ENCODE measurements at places on chromosomes 3 and 15.

- DNase-seq = no peak
These were observed 27.0 kb downstream of the SLC41A3 start for GRCh38 chr3:126056681-126057500.

DNA sequence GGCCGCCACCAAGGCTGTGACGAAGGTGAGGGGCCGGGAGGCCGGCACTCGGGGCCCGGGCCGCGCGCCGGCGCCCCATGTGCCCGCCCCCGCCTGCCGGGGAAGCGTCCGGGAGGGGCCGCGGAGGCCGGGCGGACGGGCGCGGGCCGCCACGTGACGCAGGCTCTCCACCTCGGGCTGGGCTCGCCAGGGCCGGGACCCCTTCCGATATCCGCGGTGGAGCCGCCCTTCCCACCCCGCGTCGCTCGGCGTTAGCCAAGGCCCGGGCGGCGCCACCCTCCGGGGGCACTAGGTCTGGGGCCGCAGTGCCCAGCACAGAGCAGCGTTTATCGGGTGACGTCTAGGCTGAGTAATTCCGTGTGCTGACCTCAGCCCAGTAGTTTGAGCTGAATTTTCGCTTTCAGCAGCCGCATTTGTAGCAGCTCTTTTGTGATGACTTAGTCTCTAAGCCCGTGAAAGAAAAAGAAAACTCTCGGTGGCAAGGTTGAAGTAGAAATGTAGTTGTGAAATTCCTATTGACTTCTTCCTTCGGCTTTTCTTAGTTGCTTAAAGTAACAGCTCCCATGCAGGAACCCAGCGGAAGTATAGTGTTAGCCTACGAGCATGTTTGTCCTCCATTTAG is 885 bp downstream of the CDV3 start:
- peak; percentile 50 for DNase-seq

DNA sequence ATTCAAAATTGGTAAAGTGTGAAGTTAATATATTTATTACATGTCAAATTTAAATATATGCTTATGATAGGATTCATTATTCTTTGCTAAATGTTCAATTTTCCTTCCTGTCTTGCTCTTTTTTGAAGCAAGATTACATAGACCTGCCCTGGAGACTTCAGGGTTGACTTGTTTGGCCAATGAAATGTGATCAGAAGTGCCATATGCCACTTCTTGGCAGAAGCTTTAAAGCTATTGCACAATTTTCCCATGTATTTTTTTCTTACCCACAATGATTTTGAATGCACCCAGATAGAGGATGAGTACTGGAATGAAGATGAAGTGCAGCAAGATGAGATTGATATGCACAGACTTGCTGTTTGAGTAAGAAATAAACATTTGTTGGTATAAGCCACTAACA is 406.3 kb upstream of the BCHE start:
- no peak for DNase-seq

DNA sequence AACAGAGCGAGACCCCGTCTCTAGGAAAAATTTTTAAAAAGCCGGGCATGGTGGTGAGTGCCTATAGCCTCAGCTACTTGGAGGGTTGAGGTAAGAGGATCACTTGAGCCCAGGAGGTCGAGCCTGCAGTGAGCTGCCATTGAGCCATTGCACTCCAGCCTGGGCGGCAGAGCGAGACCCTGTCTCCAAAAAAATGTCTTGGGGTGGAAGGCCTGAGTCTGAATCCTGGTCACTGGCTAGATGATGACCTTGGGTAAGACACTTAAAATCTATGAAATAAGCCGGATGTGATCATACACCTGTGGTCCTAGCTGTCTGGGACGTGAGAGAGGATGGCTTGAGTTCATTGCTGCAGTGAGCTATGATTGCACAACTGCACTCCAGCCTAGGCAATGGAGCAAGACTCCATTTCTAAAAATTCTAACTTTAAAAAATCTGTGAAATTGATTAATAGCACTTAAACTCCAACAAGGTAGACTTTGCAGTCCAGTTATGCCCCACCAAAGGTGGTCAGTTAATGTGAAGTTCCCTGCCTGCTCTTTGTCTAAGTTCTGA is 157.3 kb upstream of the UMPS start:
- DNase-seq = no peak

DNA sequence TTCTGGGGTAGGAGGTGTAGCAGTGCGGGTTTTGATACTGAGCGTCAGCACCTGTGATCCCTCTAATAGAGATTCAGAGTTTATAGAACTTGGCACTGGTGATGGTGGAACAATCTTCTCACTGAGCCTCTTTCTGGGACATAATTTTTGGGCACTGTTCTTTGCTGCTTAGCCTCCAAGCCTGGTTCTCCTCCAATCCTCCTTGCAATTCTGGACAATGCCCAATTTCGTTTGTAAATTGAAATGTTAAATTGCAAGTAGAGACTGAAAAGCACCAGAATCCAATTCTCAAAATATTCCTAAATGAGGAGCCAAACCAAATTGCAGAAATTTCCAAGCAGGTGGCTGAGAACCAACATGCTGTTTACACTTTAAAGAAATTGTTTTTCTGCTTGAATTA is 149.8 kb upstream of the ABI3BP start:
- no peak for DNase-seq

GRCh38 chr3:76111808-76112207 is 326.5 kb upstream of the ZNF717 start:
- DNase-seq = no peak

GRCh38 chr3:157094751-157095480 is 65.0 kb downstream of the CCNL1 start:
- no peak for DNase-seq

DNA sequence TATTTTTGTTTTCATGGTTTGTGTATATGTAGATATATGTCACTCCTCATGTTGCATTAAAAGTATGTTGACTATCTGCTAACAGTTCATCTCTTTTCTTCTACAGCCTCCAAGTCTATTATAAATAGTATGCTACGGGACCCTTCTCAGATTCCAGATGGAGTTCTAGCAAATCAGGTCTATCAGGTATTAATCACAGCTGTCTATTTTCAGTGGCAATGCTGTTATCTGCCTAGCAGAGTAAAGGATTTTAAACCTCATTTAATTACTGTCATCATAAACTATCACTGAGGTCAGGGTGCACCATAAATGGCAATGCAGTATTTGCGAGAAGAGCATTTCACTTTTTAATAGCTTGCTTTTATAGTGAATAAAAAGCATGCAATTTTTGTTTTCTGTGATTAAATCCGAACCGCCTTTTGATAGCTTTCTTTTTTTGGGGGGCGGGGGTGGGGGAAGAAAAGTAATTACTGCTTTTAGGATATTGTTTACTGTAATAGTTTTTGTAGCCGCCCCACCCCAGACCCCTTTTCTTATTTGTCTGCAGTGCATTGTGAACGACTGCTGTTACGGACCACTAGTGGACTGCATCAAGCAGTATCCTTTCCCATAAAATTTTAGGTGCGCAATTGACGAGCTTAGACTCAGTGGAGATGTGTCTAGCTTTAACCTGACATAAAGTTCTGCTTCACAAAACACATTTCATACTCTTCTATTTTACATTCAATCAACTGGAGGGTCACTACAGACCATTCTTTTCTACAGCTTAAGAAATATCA is 112.3 kb downstream of the CDIN1 start:
- DNase-seq = no peak

GRCh38 chr3:109532257-109533216 is 195.2 kb upstream of the DPPA4 start:
- peak; percentile 39 for DNase-seq

DNA sequence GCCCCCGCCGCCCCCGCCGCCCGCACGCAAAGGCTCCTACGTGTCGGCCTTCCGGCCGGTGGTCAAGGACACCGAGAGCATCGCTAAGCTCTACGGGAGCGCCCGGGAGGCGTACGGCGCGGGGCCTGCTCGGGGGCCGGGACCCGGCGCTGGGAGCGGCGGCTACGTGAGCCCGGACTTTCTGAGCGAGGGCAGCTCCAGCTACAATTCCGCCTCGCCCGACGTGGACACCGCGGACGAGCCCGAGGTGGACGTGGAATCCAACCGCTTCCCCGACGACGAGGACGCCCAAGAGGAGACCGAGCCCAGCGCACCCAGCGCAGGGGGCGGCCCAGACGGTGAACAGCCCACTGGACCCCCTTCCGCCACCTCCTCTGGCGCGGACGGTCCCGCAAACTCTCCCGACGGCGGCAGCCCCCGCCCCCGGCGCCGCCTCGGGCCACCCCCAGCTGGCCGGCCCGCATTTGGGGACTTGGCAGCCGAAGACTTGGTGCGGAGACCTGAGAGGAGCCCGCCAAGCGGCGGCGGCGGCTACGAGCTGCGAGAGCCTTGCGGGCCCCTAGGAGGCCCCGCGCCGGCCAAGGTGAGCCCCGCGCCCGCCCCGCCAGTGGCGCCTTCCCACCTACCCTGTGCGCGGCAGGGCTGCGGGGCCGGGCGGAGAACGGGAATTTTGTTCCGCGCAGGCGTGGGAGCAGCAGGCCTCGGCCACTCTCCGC is 2.4 kb downstream of the SKOR1 start:
- no peak for DNase-seq

DNA sequence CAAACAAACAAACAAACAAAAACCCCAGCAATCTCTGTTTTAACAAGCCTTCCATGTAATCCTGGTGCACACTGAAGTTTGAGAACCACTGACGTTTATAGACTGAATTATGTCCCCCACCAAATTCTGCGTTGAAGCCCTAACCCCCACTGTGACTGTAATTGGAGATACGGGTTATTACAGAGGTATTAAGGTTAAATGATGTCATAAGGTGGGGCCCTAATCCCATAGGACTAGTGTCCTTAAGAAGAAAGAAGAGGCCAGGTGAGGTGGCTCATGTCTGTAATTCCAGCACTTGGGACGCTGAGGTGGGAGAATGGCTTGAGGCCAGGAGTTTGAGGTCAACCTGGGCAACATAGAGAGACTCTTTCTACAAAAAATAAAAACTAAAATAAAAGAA is 42.4 kb upstream of the TM4SF1 start:
- DNase-seq = no peak

- DNase-seq = no peak
These were observed 36.2 kb upstream of the COL8A1 start for GRCh38 chr3:99602183-99602582.

GRCh38 chr3:100360757-100361496 is 26.4 kb downstream of the NIT2 start:
- DNase-seq = no peak

GRCh38 chr15:34850121-34850520 is 54.8 kb upstream of the ACTC1 start:
- no peak for DNase-seq

DNA sequence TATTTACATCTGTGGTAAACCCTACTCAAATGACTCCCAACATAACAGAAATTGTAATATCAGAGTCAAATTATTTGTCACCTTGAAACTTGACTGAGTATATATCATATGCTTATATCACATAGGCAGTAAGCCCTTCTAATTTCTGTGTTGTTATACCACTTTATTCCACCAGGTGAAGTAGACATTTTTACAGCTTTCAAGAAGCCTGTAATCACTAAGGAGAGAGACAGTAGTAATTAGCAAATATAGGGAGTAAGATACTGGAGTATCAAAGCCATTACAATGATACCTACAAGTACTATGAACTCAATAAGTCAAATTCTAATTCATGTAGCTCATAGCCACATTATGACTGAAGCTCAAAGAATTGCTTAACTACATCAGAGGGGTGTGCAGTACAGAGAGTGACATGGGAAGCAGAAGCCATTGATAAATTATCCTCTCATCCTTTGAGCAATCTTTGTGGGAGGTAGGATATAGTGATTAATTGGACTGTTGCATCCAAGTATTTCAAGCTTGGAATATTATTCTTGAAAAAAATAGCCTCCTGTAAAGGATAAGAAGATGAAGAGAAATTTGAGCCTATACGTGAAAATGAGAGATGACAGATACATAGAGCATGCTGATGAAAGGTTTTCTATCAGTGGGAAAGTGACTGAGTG is 1005.9 kb downstream of the ZPLD1 start:
- DNase-seq = no peak

- DNase-seq = no peak
These were observed 34.9 kb downstream of the SEMA5B start for GRCh38 chr3:122992676-122993075.

DNA sequence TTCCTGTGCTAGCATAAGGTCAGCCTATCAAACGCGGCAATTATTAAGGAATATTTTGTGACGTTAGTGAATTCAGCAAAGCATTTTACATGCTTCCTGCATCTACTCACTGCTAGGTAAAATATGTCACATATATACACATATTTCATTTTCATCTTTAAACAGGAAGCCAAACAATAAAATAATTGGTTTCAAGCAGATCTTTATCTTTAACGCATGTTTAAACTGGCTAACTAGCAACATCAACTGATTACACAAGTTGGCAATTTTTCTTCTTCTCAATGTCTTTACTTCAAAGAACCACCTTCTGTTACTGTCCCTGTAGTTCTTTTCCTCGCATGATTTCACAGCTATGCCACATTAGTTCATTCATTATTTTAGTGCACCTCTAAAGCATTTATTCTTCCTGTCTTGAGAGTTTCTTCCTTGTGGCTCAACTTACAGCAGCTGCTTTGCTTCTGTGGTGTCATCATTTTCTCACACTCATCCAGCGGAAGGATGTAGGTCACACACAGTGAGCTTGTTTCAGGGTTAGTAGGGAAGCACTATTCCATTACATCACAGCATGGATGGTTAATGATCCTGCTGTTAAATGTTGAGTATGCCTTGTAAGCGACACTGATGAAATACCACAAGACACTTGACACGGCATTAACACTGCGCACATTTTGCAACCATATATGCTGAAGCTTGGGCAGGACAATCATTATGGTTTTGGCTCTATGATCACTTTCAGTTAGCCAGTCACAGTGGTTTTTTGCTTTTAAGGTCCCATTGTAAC is 2.3 kb upstream of the BCHE start:
- no peak for DNase-seq

- no peak for DNase-seq
These were observed 1268.7 kb downstream of the SI start for GRCh38 chr3:163809540-163809993.

GRCh38 chr15:50798684-50799083 is 33.2 kb upstream of the SPPL2A start:
- no peak for DNase-seq

- DNase-seq = no peak
These were observed 161.7 kb downstream of the MBNL1 start for GRCh38 chr3:152430223-152431002.

DNA sequence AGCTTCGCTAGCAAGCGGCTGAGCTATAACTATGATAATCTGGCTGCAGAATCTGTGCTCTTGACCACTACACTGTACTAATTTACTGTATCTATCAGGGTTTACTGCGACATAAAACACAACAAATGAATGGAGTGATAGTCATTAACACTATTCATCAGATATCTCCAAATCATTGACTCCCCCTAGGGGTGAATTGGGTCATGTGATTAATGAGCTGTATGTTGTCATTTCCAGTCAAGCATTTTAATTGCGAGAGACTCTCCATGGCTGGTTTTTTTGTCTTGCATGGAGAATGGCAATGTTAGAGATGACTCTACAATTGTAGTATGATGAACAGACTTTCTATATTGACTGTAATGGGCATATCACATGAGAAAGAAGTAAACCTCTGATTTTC is 10.5 kb upstream of the TM4SF18 start:
- no peak for DNase-seq

- no peak for DNase-seq
These were observed 360.2 kb upstream of the ROPN1 start for GRCh38 chr3:124352149-124352539.

Data from CD4-positive, alpha-beta T cell treated with Interleukin-6 at 100 ng/mL for 8 hours (primary cell).